ENCODE measurements at places on chromosomes 12 and 14. TPM values are rescaled to one million over a fixed set of nuclear protein-coding genes. Genes with fewer than 3 reads are reported as not detected.

DNA sequence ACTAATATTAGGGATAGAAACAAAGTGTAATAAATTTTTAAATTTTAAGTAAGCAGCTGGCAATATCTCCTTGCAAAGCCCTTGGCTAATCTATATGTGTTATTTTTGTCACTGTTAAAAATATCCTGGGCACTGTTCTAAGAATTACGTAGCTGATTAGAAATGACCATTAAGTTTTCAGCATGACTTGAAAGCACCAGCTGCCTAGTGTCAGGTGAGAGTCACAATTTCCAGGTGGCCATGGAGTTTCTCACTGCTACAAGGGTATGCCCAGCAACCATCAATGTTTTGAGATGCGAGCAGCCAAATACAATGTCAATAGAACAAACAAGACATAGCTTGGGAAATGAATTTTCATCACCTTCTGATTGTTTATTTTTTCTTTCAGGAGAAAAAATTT, 23.3 kb upstream of the GYS2 start:
- DNase-seq: no peak

DNA sequence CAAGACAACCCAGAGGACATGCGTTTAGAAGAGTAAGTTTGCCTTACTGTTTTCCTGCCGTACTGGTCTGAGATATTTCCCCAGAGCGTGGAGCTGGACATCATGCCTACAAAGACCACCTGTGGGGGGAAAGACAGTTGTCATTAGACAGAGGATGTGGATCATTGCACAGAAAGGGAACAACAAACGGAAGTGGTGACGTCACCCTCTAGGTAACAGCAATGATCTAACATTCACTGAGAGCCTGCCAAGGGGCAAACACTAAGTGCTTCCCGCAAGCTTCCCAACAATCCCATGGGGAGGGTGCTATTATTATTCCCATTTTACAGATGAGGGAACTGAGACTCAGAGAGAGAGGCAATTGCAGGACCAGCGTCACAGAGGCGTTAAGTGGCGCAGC, 48.5 kb downstream of the SVOP start:
- DNase-seq: no peak

DNA sequence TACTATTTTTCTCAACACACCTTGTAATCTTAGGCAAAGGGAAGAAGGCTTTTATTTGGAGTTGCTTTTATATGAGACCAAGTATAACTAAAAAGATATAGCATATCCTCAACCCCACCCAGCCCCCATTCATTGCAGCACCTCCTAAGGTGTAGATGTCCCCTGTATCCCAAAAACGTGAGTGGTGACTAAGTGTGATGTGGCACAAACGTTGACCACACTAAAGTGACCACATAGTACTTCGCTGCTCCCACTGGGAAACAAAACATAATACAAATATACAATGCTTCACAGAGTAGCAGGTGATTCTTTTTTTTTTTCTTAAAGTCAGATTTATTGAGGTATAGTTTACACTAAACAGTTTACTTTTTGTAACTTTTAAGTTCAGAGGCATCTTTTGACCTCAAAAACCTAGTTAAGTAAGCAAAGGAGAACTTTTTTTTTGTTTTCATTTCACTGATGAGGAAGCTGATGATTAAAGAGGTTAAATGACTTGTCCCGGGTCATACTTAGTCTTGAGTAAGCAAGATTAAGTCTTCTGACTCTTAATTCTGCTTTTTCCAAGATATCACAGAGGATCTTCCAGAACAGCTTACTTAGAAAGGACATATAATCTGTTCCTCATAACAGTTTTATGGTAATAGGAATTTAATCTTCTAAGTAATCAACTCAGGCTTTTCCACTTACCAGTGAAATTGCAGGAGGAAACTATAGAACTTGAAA, 245.2 kb upstream of the PLEKHG7 start:
- DNase-seq: no peak

C2CD5 gene
- total RNA-seq: 11.1 TPM

DNA sequence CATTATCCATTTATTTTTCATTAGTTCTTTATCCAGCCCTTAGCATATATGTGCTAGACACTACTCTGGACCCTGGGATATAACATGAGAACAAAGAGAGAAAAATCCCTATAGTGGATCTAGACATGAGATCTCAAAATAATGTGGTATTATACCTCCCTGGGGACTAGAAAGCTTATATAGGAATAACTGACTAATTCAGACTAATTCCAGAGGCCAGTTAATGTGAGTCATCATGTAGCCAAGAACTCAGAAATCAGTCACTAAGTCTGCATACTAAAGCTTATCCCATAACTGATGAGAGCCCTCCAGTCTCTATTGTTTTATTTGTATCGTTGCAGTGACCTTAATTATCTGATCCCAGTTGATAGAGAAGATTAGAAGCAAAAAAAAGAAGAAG, 267.1 kb upstream of the RGS6 start:
- peak; percentile 73 for DNase-seq

GRCh38 chr12:3456809-3457208, 34.2 kb upstream of the PRMT8 start:
- no peak for DNase-seq

TUNAR gene
- total RNA-seq: 0.69 TPM

EFS gene
- 0.17 TPM for total RNA-seq

CAND1 gene
- total RNA-seq: 113 TPM

DNA sequence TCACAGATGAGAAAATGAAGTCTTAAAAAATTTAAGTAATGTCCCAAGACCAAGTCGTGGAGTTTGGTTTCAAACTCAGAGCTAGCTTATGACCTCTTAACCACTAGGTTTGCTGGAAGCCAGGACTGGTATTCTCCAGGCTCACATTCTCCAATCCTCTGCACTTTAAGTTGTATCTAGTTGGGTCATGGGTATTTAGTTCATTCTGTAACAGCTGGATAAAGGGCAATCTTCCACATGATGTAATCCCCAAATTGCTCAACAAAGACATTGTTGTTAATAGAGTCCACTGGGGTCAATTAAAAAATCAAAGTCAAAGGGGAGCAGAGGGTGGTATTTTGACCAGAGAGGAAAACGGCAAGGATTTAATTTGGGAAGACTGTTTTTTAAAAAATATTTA, 17.8 kb upstream of the GAS2L3 start:
- peak; percentile 46 for DNase-seq

CPNE6 gene
- total RNA-seq: not detected

GRCh38 chr12:95004610-95005009, 1.1 kb upstream of the NDUFA12 start:
- DNase-seq: peak; percentile 11

DNA sequence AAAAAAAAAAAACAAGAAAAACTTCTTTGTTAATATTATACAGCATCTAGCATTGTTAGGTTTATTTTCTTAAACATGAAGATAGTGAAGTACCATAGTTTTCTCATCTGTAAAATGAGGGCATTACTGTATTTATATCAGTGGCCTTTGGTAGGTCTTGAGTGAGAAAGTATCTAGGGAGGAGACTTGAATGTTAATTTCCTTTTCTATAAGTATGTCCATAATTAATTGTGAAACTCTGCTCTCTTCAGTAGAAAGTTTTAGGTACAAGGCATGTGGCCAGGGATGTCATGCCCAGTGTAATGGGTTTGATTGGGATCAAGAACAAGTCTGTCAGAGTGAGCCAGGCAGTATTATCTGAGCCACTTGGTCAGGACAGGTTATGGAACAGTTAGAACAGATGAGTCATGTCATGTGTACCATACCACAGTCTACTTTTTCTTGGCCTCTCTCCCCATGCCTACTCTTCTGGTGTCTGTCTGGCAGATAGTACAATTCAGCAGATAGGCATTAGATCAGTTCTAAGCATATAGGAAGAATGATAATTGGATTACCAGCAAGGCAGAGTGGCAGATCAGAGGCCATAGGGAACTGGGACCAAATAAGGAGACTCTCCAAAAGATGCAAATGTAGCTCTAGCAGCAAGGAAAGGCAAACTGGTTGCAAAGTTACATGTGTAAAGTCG, 30.4 kb downstream of the FBXO34 start:
- peak; percentile 76 for DNase-seq

GRCh38 chr12:98769068-98769467, 124.0 kb downstream of the APAF1 start:
- DNase-seq: no peak

CNTN1 gene
- 2.0 TPM for total RNA-seq

DNA sequence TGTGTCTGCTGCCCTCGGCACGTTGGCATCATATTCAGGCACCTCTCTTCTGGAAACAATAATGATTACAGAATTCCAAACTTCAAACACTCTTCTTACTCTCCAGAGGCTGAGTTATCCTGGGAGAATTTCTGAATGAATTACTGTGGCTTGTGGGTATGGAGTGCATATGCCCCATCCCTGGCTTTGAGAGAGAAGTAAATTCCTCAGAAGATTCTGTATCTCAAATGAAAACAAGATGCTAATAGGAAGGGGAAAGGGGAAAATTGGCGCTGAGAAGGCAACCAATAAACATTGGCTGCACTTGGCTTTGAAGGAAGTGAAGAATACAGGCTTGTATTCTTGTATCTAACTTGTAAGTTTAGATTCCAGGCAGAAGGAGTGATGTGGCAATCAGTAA, 132.0 kb upstream of the NOVA1 start:
- peak; percentile 47 for DNase-seq

GLS2 gene
- 1.6 TPM for total RNA-seq

- DNase-seq: no peak
Measured at GRCh38 chr12:28082096-28082495, 108.2 kb upstream of the CCDC91 start.

DNA sequence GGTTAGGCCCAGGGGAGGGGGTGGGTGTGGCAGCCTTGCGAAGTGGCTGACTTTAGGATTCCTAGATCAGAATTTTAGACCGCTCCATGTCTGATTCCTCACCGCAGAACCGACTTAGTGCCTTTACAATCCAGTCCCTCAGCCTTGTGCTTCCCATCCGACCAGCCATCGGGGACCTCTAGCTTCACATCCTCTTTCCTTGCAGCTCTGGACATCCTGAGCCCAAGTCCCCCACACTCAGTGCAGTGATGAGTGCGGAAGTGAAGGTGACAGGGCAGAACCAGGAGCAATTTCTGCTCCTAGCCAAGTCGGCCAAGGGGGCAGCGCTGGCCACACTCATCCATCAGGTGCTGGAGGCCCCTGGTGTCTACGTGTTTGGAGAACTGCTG, 557 bp downstream of the COPS7A start:
- DNase-seq: peak; percentile 16

- DNase-seq: no peak
Measured at GRCh38 chr12:43029971-43030370, 440.4 kb upstream of the PRICKLE1 start.

GRCh38 chr14:24695265-24696241, 61.6 kb upstream of the GZMB start:
- DNase-seq: no peak

LYSET gene
- 8.7 TPM for total RNA-seq

DNA sequence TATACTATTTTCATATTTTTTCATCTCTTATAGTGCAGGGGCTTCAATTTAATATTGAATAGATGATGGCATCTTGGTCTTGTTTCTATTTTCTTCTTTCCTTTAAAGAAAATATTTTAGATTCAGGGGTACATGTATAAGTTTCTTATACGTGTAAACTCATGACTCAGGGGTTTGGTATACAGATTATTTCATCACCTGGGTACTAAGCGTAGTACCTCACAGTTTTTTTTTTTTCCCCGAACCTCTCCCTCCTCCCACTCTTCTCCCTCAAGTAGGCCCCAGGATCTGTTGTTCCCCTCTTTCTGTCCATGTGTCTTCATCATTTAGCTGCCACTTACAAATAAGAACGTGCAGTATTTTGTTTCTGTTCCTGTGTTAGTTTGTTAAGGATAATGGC, 172.6 kb downstream of the TMTC3 start:
- DNase-seq: no peak

SVOP gene
- not detected for total RNA-seq

GRCh38 chr12:78885466-78885865, 20.9 kb downstream of the SYT1 start:
- DNase-seq: no peak

PIK3C2G gene
- total RNA-seq: not detected

DNA sequence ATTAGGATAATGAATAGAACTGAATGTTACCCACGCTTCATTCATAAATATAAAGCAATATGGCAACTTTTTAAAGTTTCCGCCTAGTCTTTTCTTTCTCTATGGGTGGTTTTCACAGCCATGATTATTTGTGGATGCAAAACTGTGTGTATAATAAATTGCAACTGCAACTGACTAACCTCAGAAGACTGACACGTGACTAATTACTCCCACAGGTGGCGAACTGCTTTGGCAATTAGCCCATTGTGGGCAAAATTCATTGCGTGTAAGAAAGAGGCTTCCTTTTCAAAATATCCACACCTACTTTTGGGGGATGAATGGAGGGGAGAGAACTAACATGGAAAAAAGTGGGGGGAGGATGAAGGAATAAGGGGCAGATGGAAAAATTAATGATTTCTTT, 79.0 kb downstream of the SLC25A21 start:
- DNase-seq: no peak

- DNase-seq: peak; percentile 74
Measured at GRCh38 chr12:65778258-65779090, 45.8 kb upstream of the HMGA2 start.

GRCh38 chr12:32379667-32380066, 19.7 kb upstream of the FGD4 start:
- DNase-seq: no peak

GRCh38 chr12:76391461-76391860, 43.2 kb upstream of the BBS10 start:
- DNase-seq: no peak

OR6C68 gene
- not detected for total RNA-seq

Data from renal cortical epithelial cell (primary cell).